NCI-H1930 (cell line): ENCODE measurements at places on chromosomes 12 and 14.

DNA sequence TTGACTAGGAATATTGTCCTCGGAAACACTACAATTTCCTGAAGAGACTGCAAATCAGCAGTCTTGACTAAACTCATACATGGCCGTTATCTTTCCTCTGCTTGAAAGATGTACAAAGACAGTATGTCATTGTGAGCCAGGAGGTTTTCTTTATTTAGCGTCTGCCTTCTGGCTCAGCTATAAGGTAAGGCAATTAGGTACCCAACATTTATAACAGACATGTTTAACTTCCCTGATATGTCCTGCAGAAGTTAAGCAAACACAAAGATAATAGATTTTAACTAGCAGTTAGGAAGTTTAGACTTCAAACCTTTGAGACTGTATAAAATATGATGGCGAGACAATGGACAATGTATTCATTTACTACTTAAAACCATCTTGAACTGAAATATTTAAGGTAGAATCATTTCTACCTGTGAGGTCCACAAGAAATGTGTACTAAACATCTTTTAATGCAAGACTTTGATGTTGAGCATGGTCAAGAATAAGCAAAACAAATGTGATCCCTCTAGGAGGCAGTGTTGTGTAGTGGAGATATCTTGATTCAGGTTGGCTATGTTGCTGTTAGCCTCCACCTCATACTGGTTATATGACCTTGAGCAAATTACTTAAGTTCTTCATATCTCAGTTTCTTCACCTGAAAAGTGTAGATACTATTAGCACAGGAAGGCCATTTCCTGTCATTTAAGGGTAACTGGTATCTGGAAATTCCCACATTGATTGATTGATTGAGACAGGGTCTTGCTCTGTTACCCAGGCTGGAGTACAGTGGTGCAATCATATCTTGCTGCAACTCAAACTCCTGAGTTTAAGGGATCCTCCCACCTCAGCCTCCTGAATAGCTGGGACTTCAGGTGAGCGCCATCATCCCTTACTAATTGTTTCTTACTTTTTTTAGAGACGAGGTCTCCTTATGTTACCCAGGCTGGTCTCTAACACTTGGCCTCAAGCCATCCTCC is 96.3 kb upstream of the EEA1 start:
- peak; percentile 25 for DNase-seq

- no peak for DNase-seq
Observed at GRCh38 chr12:14885718-14886221, at the start of gene MGP. Gene MGP, minus strand, starts transcription at chr12:14885854. Its CDS starts 63 bp downstream, at chr12:14885791.

GRCh38 chr14:45641541-45641940 is 388.5 kb upstream of the MIS18BP1 start:
- DNase-seq: no peak

DNA sequence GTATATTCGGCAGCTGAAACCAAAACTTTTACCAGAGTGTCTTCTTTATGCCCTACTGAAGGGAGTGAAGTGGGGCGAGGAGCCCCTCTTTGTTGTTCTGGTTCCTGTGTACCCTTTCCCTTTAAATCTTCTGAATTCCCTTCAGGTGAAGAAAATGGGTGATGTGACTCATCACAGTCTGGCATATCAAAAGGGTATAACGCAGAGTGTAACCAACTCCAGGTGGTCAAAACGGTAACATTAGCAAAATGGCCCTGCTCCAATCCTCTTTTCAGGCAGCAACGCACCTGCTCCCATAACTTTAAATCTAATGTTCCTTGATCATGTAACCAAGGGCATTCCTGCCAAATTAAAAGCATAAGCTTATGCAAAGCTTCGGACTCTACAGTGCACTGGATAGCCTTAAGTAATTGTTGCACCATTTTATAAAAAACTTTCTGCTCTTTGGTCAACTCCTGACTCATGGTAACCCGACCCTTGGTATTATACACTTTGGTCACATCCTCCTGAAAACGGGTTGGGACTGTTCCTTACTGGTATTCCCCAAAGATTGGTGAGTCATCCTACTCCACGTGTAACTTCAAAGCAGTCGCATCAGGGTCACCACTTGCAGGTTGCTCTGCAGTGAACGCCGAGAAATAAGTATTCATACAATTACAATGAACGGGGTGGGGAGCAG is 83.1 kb downstream of the KCNMB4 start:
- DNase-seq: no peak

- DNase-seq: no peak
Observed at GRCh38 chr12:101298426-101298825, 18.5 kb downstream of the UTP20 start.
